Activated T-cell treated with anti-CD3 and anti-CD28 coated beads, Interleukin-2, amount 50 U/mL, for 48 hours (primary cell): ENCODE measurements at places on chromosomes 2 and 18.

- DNase-seq, result no peak
These were observed 79.2 kb downstream of the BARD1 start for GRCh38 chr2:214730248-214730647.

- no peak for DNase-seq
These were observed 411.1 kb downstream of the RAD51AP2 start for GRCh38 chr2:17107151-17107550.

DNA sequence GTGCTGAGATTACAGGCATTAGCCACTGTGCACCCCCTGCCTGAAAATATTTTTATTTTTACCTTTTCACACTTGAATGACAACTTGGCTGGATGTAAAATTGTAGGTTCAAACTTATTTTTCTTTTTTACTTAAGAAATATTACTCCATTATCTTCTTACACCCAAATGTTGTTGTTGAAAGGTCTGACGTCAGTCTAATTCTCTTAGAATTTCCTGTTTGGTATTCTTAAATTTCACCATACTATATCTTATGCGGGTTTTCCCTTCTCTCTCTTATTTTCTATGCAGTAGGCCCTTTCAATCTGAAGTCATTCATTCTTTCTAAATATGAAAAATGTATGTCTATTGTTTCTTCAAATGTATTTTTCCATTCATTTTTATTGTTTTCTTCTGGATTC, 29.1 kb upstream of the RAB11FIP5 start:
- DNase-seq, result no peak

GRCh38 chr2:224608104-224608503, 22.9 kb upstream of the CUL3 start:
- DNase-seq, result no peak

- DNase-seq, result peak; percentile 79
These were observed 477 bp downstream of the ACVR1 start for GRCh38 chr2:157875641-157876065.

DNA sequence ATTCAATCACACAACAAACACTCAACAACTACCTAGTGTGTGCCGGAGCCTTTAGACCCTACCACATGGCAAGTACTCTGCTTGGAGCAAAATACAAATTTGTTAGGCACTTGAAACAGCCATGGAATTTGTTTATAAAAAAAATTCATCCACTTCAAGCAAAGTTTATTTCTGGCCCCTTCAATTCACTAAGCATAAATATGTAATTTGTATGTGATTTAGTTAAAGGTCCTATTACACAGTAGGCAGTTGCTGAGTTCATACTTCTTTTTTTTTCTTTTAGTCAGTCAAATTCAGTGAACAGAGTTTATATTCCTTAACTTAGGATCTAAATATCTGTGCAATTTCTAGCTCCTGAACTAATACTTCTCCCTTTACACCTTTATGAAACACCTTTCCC, 22.5 kb downstream of the GCFC2 start:
- DNase-seq, result no peak

DNA sequence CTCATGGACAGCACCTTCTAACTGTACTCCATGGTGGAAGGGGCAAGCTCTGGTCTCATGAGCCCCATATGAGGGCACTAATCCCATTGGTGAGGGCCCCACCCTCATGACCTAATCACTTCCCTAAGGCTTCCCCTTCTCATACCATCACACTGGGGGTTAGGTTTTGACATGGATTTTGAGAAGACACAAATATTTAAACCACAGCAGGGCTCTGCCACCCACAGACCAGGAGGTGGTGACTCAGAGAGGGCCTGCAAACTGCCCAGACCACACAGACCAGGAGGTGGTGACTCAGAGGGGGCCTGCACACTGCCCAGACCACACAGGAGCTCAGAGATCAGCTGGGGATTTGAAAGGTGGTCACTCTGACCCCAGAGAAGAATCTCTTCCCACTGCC, 222.0 kb downstream of the KLHL29 start:
- no peak for DNase-seq

GRCh38 chr2:133653056-133653455, 84.8 kb upstream of the NCKAP5 start:
- DNase-seq, result no peak

- no peak for DNase-seq
These were observed 4.5 kb upstream of the STON1 start for GRCh38 chr2:48525269-48525943.

GRCh38 chr2:62362561-62362960, 143.4 kb downstream of the TMEM17 start:
- DNase-seq, result no peak

DNA sequence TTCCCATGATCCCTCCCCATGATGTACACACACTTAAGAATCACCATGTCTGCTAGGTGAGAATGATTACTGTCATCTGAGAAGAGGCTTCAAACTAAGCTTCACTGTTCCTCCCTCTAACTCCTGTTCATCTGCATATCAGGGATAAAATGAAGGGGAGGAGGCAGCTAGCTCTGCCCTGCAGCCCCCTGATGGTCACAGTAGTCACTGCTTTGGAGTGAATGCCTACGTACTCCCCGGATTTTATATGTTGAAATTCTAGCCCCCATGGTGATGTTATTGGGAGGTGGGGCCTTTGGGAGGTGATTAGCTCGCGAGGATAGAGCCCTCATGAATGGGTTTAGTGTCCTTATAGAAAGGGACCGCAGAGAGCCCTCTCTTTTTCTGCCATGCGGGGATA, 156.4 kb downstream of the NCKAP5 start:
- DNase-seq, result no peak

- no peak for DNase-seq
These were observed 18.6 kb upstream of the SCRN3 start for GRCh38 chr2:174376967-174377366.

DNA sequence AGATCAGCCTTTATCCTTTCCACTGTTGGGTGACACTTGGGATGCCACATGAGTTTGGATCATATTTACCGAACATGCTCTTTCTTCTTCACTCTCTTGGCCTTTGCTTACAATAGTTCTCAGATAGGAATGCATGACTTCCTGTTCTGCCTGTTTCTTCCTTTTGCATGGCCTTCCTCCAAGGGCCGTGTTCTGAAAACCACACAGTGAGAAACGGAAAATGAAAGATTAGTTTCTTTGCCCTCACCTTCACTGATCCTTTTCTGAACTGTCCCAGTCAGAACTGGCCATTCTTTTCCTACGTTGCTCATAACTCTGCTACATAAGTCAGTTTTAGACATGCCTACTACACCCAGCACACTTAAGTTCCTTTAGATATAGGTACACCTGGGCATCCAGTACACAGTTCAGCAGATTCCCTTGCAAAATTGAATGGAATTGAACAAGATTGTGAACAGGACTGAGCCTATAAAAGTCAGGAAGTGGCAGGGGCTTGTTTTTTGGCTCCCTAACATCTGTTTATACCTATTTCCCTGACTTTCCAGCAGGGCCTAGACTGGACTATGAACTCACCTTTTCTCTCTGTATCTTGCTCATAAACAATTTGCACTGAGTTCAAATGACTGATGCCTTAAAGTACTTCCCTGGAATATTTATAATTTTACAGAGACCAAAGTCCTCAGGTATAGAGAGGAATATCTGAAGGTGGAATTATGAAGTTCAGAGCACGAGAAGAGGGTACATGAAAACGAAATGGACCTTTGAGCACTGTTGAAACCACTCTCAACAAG, 186.4 kb upstream of the ST6GAL2 start:
- no peak for DNase-seq

GRCh38 chr2:237527233-237527632, 39.1 kb upstream of the PRLH start:
- DNase-seq, result no peak

GRCh38 chr18:50461251-50461650, 86.4 kb downstream of the SKA1 start:
- no peak for DNase-seq

- DNase-seq, result no peak
These were observed 121.6 kb upstream of the NDUFV2 start for GRCh38 chr18:8980918-8981317.

GRCh38 chr2:2570360-2570759, 239.3 kb upstream of the MYT1L start:
- DNase-seq, result no peak

DNA sequence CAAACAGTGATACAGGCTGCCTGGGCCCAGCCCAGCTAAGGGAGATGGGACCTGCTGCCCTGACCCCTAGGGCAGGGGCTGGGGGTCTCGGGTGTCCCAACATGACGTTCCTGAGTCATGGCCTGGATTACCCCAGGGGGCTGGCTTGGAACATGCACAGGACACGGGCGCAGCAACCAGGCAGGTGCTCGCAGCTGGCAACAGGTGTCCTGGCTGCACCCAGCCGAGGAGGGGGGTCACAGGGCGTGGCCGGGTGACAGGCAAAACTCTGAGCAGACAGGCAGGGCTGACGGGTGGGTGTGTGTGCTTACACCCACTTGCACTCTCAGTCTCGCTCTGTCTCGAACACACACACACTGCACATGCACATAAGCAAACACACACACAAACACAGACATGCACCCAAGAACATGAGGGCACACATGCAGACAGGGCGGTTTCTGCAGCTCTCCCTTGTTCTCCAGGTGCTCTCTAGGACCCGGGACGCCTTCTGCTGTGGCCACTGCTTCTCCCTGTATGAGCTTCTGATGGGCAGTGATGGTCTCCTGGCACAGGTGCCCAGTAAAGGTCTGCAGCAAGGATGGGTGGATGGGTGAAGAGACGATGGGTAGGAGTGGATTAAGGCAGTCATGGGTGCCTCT, 33.7 kb upstream of the TAF1B start:
- DNase-seq, result peak; percentile 9

DNA sequence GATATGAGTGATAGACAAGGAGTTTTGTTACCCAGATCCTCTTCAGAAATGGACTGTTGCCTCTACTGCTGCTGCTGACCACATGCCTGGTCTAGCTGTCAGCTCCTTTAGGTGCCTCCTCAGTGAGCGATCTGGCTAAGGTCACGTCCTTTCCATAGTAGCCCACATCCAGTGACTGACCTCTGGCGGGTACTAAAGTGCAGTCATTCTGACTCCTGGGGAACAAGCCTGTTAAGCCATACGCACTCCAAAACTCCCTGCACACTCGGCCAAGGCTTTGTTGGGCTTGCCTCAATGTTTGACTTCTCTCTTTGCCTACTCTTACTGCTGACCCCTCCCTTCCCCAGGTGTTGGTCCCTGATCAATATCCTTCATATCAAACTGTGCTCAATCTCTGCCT, 685.2 kb downstream of the IRS1 start:
- DNase-seq, result no peak

DNA sequence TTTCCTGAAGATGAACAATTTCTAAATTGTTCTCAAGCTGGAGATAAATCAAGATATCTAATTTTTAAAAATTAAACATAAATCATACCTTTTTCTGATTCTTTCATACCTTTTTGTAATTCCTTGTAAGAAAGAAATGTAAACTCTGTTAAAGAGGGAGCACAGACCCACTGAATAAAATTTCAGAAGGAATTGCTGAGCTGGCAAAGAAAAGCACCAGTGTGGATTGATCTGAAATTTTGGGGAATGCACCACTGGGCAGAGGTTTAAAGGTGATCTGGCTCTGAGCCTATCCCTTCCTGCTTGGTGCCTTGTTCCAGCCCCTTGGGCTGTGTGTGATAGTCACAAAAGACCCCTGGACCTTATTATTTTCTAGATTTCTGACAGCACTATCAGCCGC, 118.3 kb upstream of the THSD7B start:
- no peak for DNase-seq

- peak; percentile 74 for DNase-seq
These were observed 56.7 kb upstream of the ACKR3 start for GRCh38 chr2:236512902-236513435.

- DNase-seq, result no peak
These were observed 129.9 kb downstream of the PRPF40A start for GRCh38 chr2:152587187-152587947.

- DNase-seq, result no peak
These were observed 147.5 kb downstream of the METTL4 start for GRCh38 chr18:2423761-2424160.

- peak; percentile 7 for DNase-seq
These were observed 4.2 kb downstream of the PXDN start for GRCh38 chr2:1739961-1740715.

GRCh38 chr2:138712212-138712979, 67.8 kb downstream of the NXPH2 start:
- no peak for DNase-seq

DNA sequence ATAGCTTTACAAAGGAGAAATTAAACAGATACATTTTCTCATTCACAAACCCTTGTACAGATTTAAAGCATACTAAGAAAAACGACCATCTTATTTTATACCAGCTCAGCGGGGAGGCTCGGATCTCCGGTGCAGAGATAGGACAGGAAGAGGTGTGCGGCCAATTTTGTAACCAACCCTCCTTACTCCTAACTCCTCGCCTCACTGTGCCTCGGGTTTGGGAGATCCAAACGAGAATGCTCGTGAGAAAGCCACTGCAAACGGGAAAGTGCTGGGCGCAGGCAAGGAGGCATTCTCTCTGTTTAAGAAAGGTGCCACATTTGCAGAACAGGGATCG, 1.2 kb downstream of the KDSR start:
- no peak for DNase-seq
